ENCODE measurements at places on chromosomes 3 and 15.

- DNase-seq: no peak
Observed at GRCh38 chr3:151394611-151395010, 10.1 kb upstream of the P2RY12 start.

DNA sequence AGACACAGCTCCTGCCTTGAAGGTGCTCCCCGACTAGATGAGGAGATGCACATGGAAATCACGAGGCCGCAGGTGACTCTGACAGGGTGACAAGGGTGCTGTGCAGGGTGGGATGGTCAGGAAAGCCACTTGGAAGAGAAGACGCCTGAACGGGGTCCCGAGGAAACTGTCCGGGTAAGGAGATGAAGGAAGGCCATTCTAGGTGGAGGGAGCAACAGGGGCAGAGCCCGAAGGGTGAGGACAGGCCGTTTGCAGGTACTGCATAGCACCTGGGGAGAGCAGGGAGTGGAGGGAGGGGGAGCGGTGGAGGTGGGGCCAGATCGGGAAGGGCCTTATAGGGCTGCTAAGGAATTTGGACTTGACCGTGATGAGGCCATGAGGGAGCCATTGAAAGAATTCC lies 105.6 kb upstream of the DLG1 start:
- no peak for DNase-seq

DNA sequence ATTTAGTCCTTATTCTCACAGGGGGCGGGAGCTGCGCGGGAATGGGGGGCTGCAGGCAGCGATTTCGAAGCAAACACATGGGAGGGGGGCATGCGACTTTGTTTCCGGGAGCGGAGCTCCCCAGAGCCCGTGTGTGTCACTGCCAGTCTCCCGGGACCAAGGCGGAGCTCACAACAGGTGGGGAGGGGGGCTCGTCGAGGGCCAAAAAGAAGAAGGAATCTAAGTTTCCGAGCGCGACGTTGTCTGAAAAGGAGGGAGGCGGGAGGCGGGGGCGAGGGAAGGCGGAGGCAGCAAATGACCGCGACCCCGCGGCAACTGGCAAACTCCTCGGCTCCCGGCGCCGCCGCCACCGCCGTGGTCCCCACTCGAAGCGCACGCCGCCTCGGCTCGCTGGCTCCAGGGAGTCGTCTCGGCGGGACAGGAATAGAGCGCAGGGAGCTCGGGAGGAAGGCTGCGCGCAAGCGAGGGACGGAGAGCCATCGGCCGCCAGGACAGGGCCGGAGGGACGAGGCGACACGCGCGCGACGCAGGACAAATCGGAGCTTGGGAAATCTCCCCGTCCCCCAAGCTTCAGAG lies 1.4 kb downstream of the FOXP1 start:
- peak; percentile 78 for DNase-seq

GRCh38 chr3:113157408-113158030 lies 53.8 kb upstream of the BOC start:
- DNase-seq: no peak

DNA sequence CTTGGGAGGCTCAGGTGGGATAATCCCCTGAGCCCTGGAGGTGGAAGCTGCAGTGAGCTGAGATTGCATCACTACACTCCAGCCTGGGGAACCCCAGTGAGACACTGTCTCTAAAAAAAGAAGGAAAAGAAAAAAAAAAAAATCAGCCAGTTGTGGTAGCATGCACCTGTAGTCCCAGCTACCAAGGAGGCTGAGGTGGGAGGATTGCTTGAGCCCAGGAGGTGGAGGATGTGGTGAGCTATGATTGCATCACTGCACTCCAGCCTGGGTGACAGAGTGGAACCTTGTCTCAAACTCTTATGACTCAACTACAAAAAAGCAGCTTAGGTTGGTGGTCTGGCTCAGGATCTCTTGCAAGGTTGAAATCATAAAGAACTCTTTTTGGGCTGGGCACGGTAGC lies 19.3 kb upstream of the GPX1 start:
- DNase-seq: peak; percentile 57

DNA sequence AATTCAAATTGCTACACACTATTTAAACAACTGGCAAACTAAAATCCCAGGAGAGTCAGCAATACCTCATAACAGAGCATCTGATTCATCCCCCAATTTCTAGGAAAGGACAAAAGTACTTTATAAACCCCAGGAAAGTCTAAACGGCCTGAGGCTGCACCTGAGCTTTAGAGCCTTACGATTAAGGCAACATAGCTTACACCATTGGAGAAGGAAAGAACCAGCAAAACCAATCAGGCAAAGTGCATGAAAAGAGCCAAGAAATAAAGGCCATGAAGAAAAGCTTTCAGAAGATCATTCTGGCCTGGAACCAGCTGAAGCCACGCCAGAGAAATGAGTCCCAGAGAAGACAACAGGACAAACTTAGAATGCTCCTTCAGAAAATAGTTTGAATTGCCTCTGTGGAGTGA lies 48.1 kb downstream of the PTPN9 start:
- no peak for DNase-seq

DNA sequence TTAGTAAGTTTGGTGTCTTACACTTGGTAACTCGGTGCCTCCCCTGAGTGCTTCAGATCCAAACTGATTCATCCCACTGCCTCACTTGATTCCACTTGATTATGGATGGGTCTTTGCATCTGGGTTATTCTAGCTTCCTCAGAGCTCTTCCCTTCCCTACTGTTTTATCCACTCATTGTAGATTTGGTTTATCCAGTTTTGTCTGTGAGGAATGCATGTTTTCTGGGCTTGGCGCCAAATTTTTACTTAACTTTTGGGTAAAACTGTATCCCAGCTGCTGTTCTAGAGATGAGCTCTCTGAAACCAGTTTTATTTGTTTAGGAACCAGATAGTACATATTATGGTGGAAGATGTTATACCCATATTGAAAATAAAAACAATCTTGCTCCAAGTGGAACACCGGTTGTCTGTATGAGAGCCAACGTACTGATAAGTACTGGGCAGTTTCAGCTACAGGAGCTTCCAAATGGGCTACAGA lies 20.9 kb downstream of the RAD54L2 start:
- DNase-seq: no peak

DNA sequence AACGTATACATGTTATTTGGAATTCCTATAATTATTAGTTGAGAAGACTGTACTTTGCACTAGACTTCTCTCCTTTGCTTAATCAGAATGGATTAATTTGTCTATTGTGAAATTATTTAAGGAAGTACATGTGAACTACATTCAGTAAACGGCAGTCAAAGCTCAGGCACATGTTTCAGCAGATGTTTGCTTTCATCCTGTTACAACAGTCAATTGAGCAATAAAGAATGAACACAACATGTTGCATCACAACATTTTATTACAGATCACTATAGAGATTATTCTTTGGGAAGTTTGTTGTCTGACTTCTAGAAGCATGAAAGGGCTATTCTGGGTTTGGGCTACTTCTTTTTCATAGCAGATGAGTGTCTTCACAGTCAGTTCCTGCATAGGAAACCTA lies 39.2 kb downstream of the RAB27A start:
- DNase-seq: no peak

DNA sequence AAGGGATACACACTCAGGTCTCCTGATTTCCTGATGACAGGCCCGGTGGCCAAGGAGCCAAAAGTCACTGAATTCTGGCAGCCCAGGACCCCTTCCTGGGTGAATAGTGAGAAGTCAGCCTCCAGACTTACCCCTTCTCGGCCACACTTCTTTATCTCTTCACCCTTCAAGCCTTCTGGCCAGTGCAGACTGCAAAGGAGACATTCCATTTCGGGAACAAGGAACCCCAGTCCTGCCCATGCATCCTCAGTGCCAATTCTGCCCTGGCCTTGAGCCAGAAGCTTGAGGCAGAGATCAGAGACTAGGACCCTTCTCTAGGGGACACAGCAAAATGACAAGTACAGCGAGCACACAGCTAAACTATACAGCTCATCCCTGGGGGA lies 28.8 kb downstream of the GRAMD2A start:
- no peak for DNase-seq

- DNase-seq: no peak
Observed at GRCh38 chr3:167740961-167741587, 5.6 kb downstream of the SERPINI1 start.

- no peak for DNase-seq
Observed at GRCh38 chr3:81299481-81299880, 462.0 kb downstream of the GBE1 start.

DNA sequence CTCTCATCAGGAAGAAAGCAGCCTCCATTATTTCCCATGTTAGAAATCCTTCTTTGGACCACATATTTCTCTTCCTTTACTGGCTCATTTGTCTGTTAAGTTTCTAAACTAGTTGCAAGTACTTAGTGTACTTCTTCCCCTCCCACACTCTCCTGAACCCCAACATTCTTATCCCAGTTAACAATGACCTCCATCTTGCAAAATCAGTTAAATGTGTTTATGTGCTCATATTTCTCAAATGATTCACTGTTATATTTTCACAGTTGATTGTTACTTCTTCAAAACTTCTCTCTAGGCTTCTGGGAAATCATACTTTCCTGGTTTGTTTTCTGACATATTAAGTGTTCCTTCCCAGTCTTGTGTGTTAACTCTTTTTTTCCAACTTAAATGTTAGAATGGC lies 856.9 kb downstream of the EPHA3 start:
- no peak for DNase-seq

GRCh38 chr15:62545467-62546227 lies 380.6 kb upstream of the C2CD4B start:
- no peak for DNase-seq

DNA sequence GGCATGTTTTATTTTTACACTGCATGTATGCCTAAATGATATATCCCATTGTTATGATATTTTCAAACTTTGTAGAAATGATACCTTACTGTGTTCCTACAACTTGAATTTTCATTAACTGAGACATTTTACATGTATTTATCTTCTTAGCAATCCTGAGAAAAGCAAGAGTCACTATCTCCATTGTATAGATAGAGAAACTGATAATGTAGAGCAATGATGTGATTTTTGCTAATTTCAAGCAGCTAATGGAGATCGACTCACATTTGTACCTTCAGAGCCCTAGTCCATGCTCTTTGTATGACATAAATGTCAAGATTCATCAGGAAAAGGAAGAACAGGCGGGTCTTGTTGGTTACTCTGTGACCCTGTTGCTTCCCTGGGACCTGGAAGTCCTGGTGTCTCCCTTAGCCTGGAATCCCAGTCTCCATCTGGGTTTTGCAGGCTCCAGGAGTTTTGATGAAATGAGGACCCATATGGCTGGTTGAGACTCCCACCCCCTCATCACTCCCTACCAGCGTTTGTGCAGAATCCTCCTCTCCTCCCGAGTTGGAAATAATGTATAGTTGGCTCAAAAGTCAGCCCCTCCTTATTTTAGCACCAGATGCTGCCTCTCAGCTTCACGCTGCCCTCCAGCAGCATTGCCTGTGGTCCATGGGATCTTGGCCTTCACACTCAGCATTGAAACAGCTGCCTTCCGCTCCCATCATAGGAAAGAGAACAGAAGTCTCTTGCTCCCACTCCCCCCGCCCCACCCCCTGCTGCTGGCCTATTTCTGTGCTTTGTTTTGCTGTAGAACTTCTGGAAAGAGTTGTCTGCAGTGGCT lies 67.1 kb downstream of the APBA2 start:
- peak; percentile 21 for DNase-seq
